Astrocyte (in vitro differentiated cells and primary cell): ENCODE measurements at places on chromosomes 11 and 22. TPM values are rescaled to one million over a fixed set of nuclear protein-coding genes. Genes with fewer than 3 reads are reported as not detected.
A peak's percentile ranks its signal among the peaks of the same experiment; 100 is the strongest.

FAM111B gene
- total RNA-seq: 0.72 and 0.95 TPM in 2 replicates

NLRP6 gene
- total RNA-seq: not detected in 2 replicates

DNA sequence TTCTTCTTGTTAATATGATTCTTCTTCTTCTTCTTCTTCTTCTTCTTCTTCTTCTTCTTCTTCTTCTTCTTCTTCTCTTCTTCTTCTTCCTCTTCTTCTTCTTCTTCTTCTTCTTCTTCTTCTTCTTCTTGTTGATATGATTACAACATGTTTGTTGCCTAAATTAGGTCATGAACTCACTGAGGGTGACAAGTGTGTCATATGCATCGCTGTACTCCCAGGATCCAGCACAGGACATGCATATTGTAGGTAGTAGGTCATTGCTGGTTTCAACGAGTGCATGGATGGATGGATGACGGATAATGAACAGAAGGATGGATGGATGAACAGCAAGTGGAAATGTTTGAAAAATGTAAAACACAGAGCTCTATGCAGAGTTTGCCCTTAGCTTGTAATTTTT lies 14.9 kb upstream of the PVALB start:
- H3K4me1 ChIP-seq: no peaks in the 10 kb centered on the region
- peaks cover 9% of the 10 kb centered on the region for H3K27me3 ChIP-seq
- no peaks in the 10 kb centered on the region for H3K36me3 ChIP-seq

- no peaks in the 10 kb centered on the region for H3K27me3 ChIP-seq
- DNase-seq: no peak
- no peak overlapping the region for H3K4me3 ChIP-seq
- H3K36me3 ChIP-seq: peaks cover 6% of the 10 kb centered on the region
- H3K27ac ChIP-seq: no peak overlapping the region
- H3K4me1 ChIP-seq: peaks cover 11% of the 10 kb centered on the region
Measured at GRCh38 chr11:122653916-122654585, 1.5 kb upstream of the UBASH3B start.

GRCh38 chr11:76768909-76769560 lies 14.1 kb upstream of the TSKU start:
- no peaks in the 10 kb centered on the region for H3K36me3 ChIP-seq
- no peaks in the 10 kb centered on the region for H3K27me3 ChIP-seq
- H3K4me3 ChIP-seq: no peak overlapping the region
- H3K4me1 ChIP-seq: peaks cover 57% of the 10 kb centered on the region

GRCh38 chr11:3237119-3237518 lies 4.9 kb upstream of the MRGPRE start:
- H3K27me3 ChIP-seq: peaks cover 4% of the 10 kb centered on the region
- no peaks in the 10 kb centered on the region for H3K4me1 ChIP-seq
- H3K27ac ChIP-seq: no peak overlapping the region
- H3K4me3 ChIP-seq: no peak overlapping the region
- DNase-seq: no peak
- no peaks in the 10 kb centered on the region for H3K36me3 ChIP-seq

GRCh38 chr11:28559492-28559891 lies 451.3 kb downstream of the METTL15 start:
- H3K27me3 ChIP-seq: no peaks in the 10 kb centered on the region
- H3K27ac ChIP-seq: no peak overlapping the region
- no peak overlapping the region for H3K4me3 ChIP-seq
- DNase-seq: peak; percentile 86
- H3K4me1 ChIP-seq: no peaks in the 10 kb centered on the region
- no peaks in the 10 kb centered on the region for H3K36me3 ChIP-seq

DNA sequence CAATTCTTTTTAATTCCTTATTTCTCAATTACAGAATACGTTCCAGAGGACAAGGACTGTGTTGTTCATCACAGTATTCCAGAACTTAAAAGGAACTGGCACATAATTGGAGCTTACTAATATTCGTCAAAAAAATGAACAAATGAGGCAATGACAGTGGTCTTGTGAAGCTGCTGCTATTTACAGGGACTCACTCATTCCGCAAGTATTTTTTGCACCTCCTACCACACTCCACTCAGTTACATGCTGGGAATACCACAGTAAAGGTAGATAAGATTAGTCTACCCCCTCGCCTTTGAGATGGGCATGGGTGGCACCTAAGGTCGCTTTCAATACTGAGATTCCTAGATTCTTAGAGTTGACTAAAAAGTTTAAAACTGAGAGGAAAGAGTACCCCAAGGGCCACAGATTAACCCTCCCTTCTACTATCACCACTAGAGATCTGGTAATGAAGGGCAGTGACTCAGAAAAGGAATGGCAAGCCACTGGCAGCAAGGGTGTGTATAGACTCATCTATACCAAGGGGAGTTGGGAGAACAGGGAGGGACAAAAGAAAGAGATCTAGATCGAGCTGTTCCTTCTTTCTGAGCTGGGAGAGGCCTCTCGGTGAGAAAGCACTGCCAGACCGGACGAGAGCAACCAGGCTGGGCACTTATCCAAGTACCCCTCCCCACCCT lies 85.0 kb downstream of the RPL27A start:
- peak; percentile 84 for DNase-seq
- peaks cover 59% of the 10 kb centered on the region for H3K4me1 ChIP-seq
- H3K27me3 ChIP-seq: no peaks in the 10 kb centered on the region
- no peaks in the 10 kb centered on the region for H3K36me3 ChIP-seq
- H3K4me3 ChIP-seq: no peak overlapping the region

- H3K4me3 ChIP-seq: no peak overlapping the region
- no peaks in the 10 kb centered on the region for H3K4me1 ChIP-seq
- no peak for DNase-seq
- no peaks in the 10 kb centered on the region for H3K27me3 ChIP-seq
- H3K36me3 ChIP-seq: no peaks in the 10 kb centered on the region
Measured at GRCh38 chr11:73990730-73991129, 8.1 kb upstream of the UCP2 start.

DNA sequence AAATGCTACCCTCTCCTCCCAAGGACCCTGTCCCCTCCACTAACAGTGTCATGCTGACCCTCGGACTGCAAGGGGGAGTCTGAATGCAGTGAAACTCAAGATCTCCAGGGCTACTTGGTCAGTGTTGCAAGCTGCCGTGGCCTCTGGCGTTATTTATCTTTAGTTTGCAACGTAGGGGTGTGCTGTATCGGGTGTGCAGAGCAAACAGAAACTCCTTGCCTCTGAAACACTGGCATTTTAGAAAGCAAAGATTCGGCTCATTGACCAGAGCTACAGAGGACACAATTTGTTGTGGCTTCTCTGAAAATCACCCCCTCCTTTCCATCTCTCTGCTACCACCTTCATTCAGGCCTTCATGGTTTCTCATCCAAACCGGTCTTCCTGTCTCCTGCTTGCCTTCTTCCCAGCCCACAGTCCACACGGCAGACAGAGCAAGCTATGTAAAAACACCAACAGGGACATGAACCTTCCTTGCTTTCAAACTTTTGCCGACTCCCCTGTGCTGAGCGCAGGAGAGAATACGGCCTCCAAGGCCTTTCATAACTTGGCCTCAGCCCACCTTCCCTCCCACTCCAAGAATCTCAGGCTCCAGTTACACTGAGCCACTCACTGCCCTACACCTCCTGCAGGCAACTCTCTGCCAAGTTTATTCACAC lies 14.9 kb downstream of the FZD4 start:
- no peak overlapping the region for H3K4me3 ChIP-seq
- no peaks in the 10 kb centered on the region for H3K36me3 ChIP-seq
- DNase-seq: peak; percentile 85
- H3K4me1 ChIP-seq: peaks cover 10% of the 10 kb centered on the region
- no peaks in the 10 kb centered on the region for H3K27me3 ChIP-seq

GRCh38 chr11:64118876-64119665 lies 46.8 kb downstream of the MACROD1 start:
- H3K4me1 ChIP-seq: peaks cover 27% of the 10 kb centered on the region
- DNase-seq: no peak
- no peak overlapping the region for H3K27ac ChIP-seq
- H3K4me3 ChIP-seq: no peak overlapping the region
- H3K36me3 ChIP-seq: no peaks in the 10 kb centered on the region
- H3K27me3 ChIP-seq: peaks cover 32% of the 10 kb centered on the region

- H3K27ac ChIP-seq: no peak overlapping the region
- no peaks in the 10 kb centered on the region for H3K36me3 ChIP-seq
- no peaks in the 10 kb centered on the region for H3K4me1 ChIP-seq
- no peak for DNase-seq
- peaks cover 1% of the 10 kb centered on the region for H3K27me3 ChIP-seq
Measured at GRCh38 chr11:44694443-44694842, 32.3 kb upstream of the TSPAN18 start.
